ENCODE measurements at places on chromosomes 3 and 15. TPM values are rescaled to one million over a fixed set of nuclear protein-coding genes. Genes with fewer than 3 reads are reported as not detected.
A peak's percentile ranks its signal among the peaks of the same experiment; 100 is the strongest.

TYRO3 gene
- 61.0 TPM for total RNA-seq

DNA sequence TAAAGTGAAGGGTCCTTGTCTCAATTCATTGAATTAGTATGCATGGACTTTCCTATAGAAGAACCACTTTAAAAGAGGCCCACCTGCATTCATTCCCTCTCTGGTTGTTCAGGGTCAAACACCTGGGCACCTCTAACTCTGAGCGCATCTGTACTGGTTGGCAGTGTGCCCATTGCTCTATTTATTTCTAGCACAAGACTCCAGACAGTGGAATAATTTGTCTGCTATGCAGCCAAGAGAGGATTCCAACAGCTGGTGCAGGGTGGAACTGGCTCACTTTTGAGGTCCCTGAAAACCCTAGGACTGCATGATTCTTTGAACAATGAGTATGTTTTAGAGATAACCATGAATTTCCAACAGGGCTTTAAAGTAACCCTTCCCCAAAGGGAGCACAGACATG, 57.9 kb downstream of the CCDC33 start:
- DNase-seq: no peak

SKIL gene
- 309 TPM for total RNA-seq

GRCh38 chr3:194204042-194204987, 68.4 kb downstream of the HES1 start:
- peak; percentile 57 for DNase-seq

DNA sequence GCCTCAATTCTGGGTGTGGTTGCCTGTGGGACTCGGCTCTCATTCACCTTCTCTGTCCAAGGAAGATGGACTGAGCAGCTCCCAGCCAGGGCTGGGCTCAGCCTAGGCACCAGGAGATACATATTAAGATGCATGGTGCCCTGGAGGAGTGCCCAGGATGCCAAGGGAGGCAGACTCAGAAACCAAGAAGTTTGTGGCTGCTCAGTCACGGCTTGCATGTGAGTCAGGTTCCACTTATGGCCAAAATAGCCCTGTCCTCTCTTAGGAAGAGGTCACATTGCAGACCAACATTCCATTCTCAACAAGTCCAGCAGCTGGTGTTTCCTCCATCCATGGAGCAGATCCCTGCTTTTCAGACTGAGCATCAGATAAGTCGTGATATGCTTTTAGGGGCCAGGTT, 21.8 kb downstream of the CDCP1 start:
- DNase-seq: no peak

ERICH6 gene
- not detected for total RNA-seq

GUCA1C gene
- not detected for total RNA-seq

DNA sequence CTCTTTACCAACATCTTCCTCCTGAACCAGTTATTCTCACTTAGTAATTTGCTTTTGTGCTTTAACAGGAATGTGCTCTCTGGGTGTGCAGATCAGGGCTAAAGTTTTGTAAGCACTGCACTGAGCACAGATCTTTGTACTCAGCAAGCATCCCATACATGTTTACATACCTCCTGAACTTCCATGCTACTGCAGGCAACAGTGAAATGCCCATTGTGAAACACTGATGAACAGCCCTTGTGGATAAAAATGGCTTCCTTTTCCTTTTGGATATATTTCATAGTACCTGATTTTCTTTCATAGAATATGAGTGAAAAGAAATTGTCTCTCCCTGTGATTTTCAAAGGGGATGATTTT, 855.9 kb downstream of the MCTP2 start:
- no peak for DNase-seq

FMN1 gene
- 2.1 TPM for total RNA-seq

LRRC31 gene
- total RNA-seq: not detected

- no peak for DNase-seq
These were observed 75.1 kb downstream of the CLDN11 start for GRCh38 chr3:170493712-170494182.

- DNase-seq: no peak
These were observed 18.7 kb downstream of the BCL6 start for GRCh38 chr3:187726564-187726963.

SGO1 gene
- total RNA-seq: 31.8 TPM

- DNase-seq: peak; percentile 81
These were observed 69.8 kb downstream of the SQOR start for GRCh38 chr15:45704329-45705249.

GOLGA6L6 gene
- total RNA-seq: not detected

DNA sequence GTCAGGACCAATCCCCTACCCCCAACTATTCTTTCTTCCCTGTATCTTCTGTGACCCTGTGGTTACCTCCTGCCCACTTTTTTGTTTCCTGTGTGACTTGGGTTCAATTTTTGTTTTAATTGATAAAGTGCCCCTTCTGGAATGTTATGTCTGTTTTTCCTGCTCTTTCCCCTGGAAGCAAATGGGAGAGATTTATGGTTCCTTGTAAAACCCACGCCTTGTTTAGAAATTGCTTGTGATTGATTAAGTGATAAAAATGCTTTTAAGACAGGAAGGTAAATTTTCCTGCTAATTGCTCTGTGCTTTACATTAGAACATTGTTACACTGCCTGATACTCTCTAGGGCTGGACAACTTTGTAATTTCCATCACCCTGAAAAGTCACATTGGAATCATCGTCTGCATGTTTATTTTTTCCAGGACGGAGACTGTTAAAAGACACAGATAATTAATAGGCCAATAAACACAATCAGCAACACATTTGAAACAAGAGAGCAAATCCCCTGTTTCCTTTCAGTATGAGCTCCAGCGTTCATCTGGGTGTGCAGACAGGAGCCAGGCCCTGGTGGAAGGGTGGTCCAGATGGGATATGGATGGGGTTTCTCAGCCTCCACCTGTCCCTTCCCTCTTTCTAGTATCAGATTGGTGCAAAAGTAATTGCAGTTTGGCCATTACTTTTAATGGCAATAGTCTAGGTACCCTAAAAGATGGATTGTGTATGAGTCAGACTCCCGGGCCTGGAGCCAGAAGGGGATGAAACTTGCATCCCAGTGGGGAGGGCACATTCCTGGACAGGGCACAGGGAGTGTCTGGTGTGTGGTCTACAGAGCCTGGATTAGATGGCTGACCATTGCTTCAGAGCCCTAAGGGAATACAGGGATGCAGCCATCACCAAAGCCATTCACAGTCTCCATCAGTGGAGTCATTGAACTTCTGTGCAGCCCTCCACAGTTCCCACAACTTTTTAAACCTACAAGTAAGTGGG, 58.1 kb upstream of the AGBL1 start:
- no peak for DNase-seq

DNA sequence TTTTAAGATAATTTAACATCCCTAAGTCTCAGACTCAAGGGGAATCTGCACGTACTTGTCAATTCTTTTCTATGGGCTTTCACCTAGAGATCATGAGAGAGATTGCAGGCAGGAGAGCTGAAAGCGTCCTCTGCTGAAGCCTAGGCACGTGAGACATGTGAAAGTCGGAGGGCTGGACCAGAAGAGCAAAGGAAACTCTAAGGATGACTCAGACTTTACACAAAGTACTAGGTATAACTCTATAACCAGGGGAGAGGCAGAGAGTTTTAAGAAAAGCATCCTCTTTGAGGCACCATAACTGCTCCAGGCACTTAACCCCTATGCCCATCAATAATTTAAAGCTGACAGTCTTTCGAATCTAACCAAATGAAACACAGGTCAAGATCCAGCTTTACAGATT, 436.6 kb downstream of the VGLL3 start:
- peak; percentile 33 for DNase-seq

DNA sequence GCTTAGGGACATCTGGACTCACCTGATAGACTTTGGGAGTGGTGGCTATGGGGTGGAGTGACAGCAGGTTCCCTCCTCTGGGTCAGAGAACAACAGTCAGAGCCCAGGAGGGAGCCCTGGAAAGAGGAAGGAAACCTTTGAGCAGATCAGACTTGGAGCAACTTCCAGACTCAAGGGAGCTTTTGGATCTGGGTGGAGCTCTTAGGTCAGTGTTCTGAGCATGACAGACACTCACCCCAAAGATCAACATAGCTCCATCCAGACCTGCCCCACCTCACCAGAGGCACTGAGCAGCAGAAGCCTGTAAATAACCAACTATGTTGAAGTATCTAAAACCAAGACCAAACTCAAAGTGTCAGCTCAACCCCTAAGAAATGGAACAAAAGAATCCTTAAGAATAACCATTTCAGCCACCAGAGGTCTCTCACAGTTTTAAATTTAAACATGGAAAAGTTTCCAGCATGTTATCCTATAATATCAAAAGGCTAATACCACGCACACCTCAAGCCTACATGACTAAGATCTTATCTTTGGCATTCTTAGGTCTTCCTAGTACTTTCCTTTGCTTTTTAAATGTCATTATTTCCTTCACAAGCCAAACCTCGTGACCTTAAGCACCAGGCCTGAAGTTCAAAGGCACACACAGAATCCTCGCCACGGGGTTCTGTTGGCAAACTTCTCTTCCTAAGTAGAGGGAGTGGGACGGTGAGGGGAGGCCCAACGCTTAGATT, 56.4 kb downstream of the UMPS start:
- DNase-seq: no peak

- DNase-seq: no peak
These were observed 7.4 kb upstream of the PCOLCE2 start for GRCh38 chr3:142896201-142896755.

DNA sequence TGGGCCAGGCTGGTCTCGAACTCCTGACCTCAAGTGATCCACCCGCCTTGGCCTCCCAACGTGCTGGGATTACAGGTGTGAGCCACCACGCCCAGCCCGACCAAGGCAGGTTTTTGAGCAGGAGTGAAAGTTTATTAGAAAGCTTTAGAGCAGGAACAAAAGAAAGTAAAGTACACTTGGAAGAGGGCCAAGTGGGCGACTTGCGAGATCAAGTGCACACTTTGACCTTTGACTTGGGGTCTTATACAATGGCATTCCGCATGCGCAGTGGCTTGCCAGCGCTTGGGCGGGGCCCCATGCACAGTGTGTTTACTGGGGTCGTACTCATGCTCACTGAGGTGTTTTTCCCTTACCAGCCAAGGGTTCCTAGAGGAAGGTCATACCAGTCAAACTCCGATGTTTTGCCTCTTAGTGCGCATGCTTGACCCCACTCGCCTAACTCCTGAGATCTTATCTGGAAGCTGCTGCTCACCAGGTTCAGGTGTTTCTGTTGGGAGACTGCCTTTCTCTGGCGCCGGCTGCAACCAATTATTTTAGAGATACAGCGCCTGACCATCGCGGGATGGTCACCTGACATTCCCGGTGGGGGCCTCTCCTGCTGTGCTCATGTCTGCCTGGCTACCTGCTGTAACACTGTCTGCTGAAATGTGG, 46.9 kb upstream of the FLNB start:
- DNase-seq: no peak

- no peak for DNase-seq
These were observed 269.1 kb downstream of the WDR72 start for GRCh38 chr15:53490341-53490740.

DNA sequence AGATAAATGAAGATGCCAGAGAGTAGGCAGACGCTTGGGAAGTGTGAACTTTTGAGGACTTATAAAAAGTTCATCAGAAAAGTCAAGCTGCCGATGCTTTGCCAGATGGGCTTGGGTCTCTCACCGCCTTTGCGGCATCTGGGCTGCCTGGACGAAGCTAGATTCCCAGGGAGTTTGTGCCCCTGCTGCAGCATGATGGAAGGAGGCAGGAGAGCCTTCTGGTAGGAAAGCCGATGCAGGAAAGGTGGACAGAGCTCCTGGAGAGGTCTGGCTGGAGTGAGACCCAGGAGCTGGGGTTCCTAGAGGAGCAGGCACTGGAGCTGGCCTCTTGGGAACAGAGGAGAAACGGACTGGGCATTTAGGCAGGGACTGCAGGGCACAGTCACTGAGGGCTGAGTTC, 51.9 kb upstream of the ATP2B2 start:
- no peak for DNase-seq

DNA sequence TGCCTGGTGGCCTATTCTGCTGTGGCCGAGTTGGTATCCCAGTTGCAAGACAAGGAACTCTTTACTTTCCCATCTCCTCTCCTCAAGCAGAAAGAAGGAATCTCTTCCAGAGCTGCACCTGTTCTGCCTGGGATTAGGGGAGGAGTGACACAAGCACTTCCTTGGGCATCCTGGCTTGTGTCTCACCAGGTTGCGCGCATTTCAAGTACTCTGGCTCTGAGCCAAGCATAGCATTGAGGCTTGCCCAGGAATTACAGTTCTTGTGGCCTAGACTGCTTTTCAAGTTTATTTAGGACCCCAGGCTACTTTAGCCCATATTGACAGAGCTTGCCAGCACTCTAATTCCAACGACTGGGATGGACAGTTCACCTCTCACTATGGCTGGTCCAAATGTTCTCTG, 150.5 kb downstream of the RSRC1 start:
- no peak for DNase-seq

SPINK8 gene
- total RNA-seq: not detected

TRPM1 gene
- not detected for total RNA-seq

HCLS1 gene
- total RNA-seq: 0.66 TPM

CLDN18 gene
- total RNA-seq: not detected

GTF2A2 gene
- 45.9 TPM for total RNA-seq

DNA sequence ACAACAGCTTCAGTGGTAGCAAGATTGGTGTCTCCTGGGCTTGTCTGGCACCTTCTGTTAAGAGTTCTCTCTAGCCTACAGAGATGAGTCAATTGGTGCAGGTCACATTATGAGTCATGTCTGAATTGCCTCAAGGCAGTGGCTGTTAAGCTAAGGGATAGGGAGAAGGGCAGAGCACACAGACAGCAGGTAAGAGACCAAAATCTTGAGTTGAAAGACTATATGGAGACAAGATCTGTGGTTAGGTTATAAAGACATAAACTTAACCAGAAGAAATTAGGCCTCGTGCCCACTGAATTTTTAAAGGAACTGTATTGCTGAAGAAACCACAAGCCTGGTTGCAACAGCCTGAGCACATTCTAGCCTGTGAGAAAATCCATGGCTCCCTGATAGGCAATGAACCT, 19.2 kb upstream of the KPNA1 start:
- no peak for DNase-seq

GRCh38 chr15:43370310-43370974, 401 bp downstream of the ZSCAN29 start:
- DNase-seq: peak; percentile 66

UTS2B gene
- total RNA-seq: not detected

GRCh38 chr15:89749951-89750559, 994 bp downstream of the MESP1 start:
- no peak for DNase-seq

DNA sequence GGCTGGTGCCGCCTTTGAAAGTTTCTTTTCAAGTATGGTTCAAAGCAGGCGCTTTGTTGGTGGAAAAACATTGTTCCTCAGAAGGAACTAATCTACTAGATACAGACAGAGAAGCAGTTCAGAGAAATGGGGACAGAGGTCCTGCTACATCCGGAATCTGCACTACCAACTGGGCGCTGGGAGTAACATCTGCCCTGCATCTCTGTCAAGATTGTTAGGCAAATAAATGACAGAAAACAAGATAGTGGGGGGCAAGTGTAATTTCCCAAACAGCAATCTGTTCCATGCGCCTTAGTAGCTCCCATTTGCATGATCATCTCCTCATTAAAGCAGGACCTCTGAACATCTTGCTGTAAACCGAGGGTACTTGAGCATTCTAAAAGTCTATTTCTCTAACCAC, 17.4 kb downstream of the TLE3 start:
- DNase-seq: no peak

CCDC12 gene
- 35.1 TPM for total RNA-seq
